ENCODE measurements at places on chromosomes 3 and 15.

DNA sequence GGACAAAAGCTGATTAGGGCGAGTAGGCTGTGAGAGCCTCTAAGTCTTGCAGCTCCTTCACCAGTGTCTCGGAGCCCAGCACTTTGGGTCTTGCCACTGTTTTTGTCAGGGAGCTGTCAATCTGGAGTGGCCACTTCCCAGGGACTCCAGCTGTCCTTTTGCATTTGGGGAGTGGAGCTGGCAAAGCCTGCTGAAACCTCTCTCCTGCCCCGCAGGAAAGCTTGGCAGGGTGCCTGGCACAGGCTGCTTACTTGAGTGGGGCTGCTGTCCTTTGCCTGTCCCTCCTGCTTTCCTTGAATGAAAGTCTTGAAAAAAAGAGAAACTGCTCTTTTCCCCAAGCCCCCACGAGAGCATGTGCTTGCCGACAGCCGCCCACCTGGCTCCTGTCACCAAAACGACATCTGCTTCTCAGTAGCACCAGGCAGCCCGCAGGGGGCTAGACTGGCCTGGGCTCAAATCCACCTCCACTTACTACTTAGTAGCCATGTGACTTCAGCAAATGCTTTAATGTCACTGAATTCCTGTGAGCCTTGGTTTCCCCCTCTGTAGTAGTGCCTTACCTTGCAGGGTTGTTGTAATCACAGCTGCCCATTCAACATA is 13.7 kb downstream of the USP13 start:
- DNase-seq: peak; percentile 24

GRCh38 chr3:126554560-126555525 is 3.9 kb downstream of the C3orf22 start:
- DNase-seq: no peak

GRCh38 chr3:160105907-160106584 is 117.4 kb downstream of the IL12A start:
- no peak for DNase-seq

- no peak for DNase-seq
Observed at GRCh38 chr15:56242576-56243162, 1.0 kb downstream of the RFX7 start.

- peak; percentile 19 for DNase-seq
Observed at GRCh38 chr15:70094690-70095311, 2.9 kb downstream of the TLE3 start.

- no peak for DNase-seq
Observed at GRCh38 chr3:108103886-108104797, 13.3 kb upstream of the CD47 start.

- DNase-seq: no peak
Observed at GRCh38 chr3:52146811-52147210, 7.4 kb downstream of the POC1A start.

DNA sequence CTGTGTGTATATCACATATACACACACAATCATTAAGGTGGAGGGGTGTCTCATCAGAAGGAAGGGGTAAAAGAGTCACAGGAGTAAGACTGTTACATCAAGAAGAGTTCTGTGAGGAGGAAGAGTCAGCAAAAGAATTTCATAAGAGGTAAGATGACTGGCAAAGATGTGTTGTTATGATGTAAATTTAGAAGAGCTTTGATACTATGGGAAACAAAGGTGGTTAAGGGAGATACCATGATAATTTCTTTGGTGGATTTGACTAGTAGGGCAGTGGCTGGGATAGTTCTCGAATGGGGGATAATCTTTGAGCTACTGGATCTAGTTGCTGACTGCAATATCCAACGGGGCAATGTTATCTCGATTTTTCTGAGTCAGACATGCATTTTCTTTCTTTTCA is 61.6 kb downstream of the STAG1 start:
- no peak for DNase-seq

DNA sequence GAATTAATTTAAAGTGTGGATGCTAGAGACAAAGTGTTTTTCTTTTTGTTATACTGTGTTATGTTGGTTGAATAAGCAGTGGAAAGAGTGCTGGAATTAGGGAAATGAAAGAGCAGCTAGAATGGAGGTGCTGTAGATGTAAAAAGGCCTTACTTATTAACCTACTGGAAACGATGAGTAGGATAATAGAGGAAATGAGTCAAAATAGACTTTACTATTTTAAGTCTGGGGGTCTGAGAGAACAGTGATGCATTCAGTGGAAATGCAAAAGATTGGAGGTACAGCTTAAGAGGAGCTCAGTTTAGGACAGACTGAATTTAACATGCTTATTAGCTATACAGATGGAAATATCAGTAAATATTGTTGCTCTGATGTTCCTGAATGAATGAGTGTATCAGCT is 674.0 kb downstream of the OTOL1 start:
- no peak for DNase-seq

DNA sequence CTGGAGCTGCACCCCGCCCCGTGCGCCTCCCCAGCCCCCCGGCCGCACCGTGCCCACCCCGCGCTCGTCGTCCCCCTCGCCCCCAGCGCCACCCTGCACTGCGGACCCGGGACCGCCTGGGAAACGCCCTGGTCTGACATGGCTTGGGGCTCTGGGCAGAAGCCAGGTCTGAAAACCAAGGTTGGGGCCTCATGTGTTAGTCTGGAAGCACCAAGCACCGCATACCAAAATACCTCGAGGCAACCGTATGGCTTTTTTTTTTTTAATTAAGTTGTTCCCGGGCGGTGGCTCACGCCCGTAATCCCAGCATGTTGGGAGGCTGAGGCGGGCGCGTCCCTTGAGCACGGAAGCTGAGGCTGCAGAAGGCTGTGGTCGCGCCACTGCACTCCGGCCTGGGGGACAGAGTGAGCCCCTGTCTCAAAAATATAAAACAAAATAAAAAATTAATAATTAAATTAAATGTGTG is 91.5 kb upstream of the CHD2 start:
- peak; percentile 69 for DNase-seq

- DNase-seq: no peak
Observed at GRCh38 chr15:59996298-59997041, 7.6 kb upstream of the FOXB1 start.

DNA sequence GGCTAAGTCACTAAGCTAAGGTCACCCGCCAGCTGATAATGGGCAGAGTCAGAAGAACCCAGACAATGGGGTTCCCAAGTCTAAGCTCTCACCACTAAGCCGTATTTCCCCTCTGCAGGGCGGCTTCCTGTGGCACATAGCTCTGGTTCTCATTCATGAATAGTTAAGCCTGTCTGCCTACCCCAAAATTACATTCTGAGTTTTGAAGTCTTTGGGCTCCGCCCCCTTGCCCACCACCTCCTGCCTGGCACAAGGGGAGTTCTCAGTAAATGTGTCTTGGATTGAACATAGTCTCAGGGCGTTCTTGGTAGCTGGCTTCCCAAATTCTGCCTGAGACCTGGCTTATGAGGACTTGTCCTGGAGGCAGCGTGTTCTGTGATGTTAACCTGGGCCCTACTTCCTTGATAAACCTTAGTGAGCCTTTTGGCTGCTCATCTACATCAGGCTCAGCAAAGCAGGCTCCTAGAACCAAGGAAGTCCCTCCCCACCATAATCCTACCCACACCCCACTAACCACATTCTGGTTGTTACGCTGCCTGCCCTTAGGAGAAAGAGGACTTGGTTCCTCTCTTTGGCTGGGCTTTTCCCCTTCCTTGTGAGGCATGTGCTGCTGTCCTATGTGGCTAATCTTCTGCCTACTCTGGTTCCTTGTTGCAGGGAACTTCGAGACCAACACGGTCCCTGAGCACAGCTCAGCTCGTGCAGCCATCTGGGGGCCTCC is 54.9 kb downstream of the STARD5 start:
- DNase-seq: no peak

- DNase-seq: peak; percentile 63
Observed at GRCh38 chr3:36380221-36381031, at the start of gene STAC. STAC (plus strand) TSS chr3:36380504; CDS start chr3:36380644, 140 bp downstream.

GRCh38 chr15:97037080-97037479 is 706.6 kb downstream of the NR2F2 start:
- no peak for DNase-seq

DNA sequence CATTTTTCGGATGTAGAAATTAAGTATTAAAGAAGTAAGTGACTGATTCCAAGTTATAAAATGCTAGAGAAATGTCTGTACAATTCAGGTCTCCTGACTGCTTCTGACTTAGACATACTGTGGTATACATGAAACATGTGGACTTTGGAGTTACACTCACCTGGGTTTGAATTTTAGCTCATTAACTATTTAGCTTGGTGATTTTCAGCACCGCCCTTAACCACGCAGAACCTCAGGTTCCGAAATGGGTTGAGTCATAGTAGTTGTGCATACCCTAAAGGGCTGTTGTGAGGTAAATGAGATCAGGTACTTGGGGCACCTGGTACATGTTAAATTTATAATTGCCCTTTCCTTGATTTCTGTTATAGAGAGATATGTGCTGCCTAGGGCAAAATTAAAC is 32.9 kb upstream of the UTS2B start:
- no peak for DNase-seq

DNA sequence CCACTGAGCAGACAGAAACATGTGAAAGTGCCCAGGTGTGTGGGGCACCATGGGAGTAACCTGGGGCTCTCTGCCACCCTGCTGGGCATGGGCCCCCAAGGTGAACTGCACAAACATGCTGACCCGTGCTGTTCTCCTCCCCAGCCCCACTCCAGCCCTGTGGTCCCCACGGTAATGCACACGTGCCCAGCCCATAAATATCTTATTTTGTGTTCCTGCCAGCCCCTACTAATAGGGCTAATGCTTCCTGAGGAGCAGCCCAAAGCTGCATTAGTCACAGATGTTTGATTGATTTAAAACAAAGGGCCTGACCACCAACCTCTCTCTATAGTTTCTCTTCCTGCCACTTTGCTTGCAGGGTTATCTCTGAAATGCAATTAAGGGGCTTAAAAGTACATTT is 95.4 kb downstream of the ABHD5 start:
- no peak for DNase-seq

GRCh38 chr3:116186049-116186448 is 259.2 kb downstream of the LSAMP start:
- no peak for DNase-seq

Measured in adipocyte (in vitro differentiated cells).